ENCODE measurements at places on chromosomes 5 and 9.
A peak's percentile ranks its signal among the peaks of the same experiment; 100 is the strongest.

- no peak for DNase-seq
Measured at GRCh38 chr9:97840521-97840920, 12.5 kb upstream of the FOXE1 start.

DNA sequence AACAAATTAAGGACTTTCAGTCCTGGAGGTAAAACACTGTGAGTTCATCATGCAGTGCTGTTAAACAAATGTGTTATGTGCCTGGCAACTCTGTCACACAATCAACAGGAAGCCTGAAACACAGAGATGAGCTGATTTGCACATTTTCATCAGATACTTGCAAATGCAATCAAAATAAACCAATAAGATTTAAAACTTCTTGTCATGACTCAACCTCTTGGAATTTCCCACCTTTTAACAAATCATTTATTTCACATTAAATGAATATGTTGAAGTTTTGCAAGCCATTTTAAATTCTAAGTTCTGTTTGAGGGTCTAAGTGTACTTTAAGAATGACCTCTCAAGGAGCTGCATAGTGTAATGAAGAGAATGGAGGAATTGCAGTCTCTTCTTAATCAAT, 64.4 kb downstream of the ANXA1 start:
- no peak for DNase-seq

GRCh38 chr9:7947577-7947976, 148.0 kb upstream of the DMAC1 start:
- no peak for DNase-seq

DNA sequence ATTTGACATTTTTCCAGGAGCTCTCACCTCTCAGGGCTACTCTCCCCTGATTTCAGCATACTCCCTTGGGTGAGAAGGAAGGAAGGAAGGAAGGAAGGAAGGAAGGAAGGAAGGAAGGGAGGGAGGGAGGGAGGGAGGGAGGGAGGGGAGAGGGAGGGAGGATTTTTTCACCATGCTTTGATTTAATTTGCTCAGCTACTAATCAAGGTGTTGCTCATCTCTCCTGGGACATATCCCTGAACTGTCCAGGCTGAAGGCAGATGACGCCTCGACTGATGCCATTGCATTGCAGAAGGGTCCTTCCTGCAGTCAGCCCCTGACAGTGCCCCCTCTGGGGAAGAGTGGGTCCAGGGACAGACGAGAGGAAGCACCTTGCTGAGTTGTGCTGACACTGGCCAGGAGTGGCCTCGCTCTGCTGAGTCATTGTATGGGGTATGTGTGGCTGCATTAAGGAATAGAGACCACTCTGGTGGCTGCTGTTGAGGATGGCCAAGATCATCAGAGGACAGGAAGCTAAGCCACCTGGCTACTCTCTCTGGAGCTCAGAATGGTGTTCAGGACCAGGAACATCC, 43.6 kb upstream of the CRB2 start:
- DNase-seq = no peak

GRCh38 chr9:89969156-89969675, 364.4 kb downstream of the GADD45G start:
- no peak for DNase-seq

- peak; percentile 41 for DNase-seq
Measured at GRCh38 chr9:124257844-124258606, at the start of gene NEK6. NEK6 (plus strand) TSS chr9:124257949; CDS start chr9:124301965, 44,016 bp downstream.

DNA sequence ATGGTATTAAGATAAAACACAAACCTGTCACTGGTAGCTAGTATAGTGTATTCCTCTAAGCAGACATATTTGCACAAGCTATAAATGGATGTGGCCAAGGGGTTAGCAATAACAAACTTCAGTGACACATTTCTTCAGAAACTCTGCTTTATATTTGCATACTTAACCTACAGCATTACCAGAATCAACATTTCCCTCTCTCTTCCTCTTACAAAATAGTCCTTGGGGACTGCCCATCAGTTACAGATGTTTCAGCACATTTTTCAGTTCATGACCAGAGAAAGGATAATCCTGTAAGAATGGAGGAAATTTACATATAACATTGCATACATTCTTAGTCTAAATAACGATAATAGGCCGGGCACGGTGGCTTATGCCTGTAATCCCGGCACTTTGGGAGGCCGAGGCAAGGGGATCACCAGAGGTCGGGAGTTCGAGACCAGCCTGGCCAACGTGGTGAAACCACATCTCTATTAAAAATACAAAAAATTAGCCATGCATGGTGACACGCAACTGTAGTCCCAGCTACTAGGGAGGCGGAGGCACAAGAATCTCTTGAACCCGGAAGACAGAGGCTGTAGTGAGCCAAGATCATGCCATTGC, 25.3 kb upstream of the SLC1A1 start:
- no peak for DNase-seq

DNA sequence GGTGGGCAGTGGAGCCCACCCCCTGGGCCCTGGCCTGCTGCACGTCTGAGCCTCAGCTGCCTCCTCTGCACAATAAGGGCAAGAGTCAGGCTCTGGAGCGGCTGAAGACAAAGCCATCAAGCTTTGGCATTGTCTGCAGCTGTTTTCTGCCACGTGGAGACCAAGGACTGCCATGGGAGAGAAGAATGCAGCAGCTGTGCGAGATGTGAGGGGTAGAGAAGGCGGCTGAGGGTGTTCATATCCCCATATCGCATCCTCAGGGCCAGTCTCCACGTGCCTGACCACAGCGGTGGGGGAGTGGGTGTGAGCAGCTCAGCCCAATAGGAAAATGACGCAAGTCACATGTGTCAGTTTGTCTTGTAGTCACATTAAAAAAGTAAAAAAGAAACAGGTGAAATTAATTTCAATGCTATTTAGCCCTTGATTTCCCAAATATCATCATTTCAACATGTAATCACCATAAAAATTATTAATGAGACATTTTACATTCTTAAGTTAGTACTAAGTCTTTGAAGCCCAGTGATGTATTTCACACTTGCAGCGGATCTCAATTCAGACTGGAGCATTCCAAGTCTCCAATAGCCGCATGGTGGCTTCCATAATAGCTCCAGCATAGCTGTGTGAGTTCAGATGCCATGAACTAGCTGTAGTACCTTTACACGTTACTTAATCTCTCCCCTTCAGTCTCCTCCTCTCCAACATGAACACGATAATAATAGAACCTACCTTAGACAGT, 6.6 kb downstream of the C1QTNF2 start:
- no peak for DNase-seq

- DNase-seq = no peak
Measured at GRCh38 chr9:107566611-107567061, 77.1 kb upstream of the KLF4 start.

DNA sequence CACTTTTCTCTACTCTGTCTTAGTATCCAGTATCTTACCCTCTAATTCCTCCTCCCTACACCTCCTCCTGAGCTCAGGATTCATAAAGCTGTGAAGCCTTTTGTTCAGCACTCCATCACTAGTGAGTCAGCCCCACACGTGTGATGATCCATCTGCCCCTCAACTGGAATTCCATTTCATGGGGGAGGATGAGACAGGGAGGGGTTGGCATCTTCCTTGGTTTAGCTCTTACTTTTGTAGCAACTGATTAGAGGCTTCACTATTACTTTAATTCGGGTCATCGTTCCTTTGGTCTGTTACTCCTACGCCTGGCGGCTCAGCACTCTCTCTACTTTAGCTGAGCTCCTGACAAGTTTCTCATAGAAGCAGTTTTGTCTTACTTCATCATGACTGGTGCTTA, 11.8 kb downstream of the BTNL8 start:
- no peak for DNase-seq

DNA sequence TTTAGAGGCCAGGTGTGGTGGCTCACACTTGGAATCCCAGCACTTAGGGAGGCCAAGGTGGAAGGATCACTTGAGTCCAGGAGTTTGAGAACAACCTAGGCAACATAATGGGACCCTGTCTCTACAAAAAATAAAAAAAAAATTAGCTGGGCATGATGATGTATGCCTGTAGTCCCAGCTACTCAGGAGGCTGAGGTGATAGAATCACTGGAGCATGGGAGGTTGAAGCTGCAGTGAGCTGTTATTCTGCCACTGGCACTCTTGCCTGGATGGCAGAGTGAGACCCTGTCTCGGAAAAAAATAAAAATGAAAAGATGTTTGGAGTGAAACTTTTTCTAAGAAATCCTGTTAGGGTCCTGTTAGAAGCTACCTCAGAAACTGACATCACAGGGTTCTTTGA, 24.2 kb downstream of the OCLN start:
- no peak for DNase-seq

GRCh38 chr5:158026304-158027031, 167.5 kb upstream of the CLINT1 start:
- no peak for DNase-seq

GRCh38 chr5:32096891-32097595, 77.1 kb downstream of the GOLPH3 start:
- no peak for DNase-seq

GRCh38 chr9:131702911-131703310, 37.0 kb downstream of the RAPGEF1 start:
- no peak for DNase-seq

DNA sequence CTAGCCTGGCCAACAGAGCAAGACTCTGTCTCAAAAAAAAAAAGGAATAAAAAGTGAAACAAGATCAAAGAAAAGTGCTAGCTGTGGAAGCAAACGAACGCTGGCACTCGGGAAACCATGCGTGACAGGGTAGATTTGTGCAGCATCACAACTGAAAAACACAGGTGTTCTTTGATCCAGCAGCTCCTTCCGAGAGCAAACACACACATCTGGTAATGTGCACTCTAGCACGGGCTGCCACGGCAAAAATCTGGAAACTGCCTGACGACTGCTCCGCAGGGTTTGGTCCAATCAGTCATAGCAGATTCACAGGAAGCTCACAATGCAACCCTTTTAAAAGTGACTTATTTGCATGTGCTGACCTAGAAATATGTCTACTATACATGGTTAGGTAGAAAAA, 80.0 kb downstream of the SYK start:
- DNase-seq = no peak

DNA sequence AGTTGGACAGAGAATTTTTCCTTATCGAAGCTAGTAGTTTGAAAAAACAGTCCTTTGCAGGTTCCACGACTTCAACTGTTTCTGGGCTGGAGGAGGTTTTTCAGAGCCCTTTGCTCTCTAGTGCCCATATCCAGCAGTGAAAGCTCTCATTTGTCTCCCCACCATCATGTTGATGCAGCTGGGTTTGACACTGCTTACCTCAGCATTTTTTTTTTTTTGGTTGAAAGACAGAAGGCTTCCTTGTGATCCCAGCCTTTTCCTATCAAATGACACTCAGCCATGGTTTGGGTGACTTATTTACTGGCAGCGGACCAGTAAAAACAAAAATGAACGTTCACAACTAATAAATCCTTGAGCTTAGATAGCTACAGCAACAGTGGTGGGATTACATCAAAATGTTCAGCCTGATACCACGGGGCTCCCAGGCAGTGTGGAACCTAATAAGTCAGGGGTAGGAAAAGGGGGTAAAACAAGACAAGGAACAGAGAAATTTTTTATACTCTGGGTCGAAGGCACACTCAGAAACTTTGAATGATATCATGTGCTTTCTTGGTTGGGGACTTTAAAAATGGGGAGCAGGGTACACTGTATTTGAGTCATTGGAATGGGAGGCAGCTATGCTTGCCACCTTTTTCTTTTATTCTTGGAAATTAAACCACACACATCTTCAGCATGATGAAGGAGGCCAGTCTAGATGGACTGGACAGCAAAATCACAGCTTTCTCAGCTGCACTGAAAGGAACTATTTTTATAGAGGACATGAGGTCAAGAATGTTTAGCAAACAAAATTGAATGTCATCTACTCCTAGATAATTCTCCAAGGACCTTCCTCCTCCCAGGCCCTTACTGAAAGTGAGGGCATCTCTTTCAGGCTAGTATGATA, 308.9 kb upstream of the MPDZ start:
- DNase-seq = no peak

DNA sequence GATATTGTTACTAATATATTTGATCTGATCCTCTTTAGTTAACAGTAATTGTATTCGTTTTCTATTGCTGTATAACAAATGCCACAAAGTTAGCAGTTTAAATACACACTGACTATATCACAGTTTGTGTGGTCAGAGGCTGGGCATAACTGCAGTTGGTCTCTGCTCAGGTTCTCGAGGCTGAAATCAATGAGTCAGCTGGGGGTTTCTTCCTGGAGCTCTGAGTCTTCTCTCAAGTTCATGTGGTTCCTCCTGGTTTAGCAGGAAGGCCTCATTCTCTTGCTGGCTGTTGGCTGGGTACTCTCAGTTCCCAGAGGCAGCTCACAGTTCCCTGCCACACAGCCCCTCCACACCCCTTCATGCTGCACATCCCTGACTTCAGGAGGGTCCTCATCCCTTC, 20.7 kb downstream of the COL23A1 start:
- no peak for DNase-seq

DNA sequence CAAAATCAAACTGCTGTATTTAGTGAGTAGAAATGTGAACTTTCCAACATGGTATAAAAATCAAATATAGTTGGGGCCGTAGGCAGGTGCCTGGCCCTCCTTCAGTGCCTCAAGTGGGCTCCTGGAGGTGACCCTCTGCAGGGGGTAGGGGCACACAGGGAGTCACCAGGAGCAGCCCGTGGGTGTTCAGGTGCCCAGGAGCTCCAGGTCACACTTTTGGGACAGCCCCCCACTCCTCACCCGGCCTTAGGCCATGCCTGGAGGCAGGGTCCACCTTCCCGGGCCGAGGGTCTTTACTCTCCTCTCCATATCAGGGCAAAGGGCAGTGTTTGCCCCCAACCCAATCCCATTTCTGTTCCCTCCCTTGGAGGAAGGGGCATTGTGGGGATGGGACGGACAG, 108.0 kb upstream of the MTAP start:
- no peak for DNase-seq

- peak; percentile 11 for DNase-seq
Measured at GRCh38 chr9:15135164-15135792, 171.7 kb downstream of the TTC39B start.

GRCh38 chr5:66596636-66597182, 516 bp downstream of the MAST4 start:
- no peak for DNase-seq

DNA sequence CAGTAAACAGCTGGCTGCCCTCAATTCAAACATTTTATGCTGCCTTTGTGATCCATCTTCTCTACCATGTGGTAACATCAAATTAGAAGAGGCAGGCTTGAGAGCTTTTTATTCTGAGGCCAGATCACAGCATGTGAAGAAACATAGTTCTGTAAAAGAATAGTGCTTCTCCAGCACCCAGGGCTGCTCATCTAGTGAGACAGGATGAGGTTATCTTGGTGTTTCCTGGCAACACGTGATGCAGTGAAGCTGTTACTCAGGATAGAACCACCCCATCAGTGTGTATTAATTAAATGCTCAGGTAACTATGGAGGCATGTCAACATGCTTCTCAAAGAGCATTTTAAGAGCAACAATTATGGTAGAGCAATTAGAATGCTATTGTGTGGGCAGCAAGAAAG, 400.5 kb upstream of the ACO1 start:
- no peak for DNase-seq

DNA sequence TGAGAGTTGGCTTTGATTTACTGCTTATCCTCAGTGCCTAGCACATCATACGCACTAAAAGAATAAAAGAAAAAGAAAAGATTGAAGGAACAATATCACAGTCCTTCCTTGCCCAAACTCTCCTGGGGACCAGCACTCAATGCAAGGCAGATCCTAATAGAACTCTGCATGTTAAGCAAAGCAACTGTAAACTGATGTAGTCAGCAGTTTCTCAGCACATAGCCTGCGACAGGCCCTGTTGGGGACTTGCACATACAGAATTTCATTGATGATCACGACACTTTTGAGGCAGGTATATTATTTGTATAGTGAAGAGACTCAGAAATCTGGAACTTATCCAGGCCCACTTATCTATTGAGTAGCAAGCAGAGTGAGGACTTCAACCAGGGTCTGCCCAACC, 15.4 kb downstream of the NIPAL4 start:
- DNase-seq = no peak

All from activated effector memory CD4-positive, alpha-beta T cell treated with Interleukin-2 at 50 U/mL for 16 hours (primary cell).